AML-193 (cell line): ENCODE measurements at places on chromosomes 5 and 9.

DNA sequence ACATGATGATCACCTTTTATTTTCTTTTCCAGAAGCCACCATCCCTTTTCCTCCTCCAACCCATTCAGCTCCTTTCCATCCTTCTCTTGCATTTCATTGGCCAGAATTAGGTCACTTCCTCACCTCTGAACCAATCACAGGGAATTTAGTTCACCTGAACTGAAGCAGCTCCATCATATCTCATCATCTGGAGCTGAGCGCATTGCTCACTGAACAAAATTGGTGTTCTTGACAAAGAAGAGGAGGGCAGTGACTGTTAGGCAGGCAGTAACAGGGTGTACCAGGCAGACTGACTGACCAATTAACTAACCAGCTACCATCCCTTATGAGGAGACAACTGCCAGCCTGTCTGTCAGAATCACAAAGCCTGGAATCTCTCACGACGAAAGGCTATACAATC is 1.8 kb upstream of the ZNF354A start:
- DNase-seq: no peak

DNA sequence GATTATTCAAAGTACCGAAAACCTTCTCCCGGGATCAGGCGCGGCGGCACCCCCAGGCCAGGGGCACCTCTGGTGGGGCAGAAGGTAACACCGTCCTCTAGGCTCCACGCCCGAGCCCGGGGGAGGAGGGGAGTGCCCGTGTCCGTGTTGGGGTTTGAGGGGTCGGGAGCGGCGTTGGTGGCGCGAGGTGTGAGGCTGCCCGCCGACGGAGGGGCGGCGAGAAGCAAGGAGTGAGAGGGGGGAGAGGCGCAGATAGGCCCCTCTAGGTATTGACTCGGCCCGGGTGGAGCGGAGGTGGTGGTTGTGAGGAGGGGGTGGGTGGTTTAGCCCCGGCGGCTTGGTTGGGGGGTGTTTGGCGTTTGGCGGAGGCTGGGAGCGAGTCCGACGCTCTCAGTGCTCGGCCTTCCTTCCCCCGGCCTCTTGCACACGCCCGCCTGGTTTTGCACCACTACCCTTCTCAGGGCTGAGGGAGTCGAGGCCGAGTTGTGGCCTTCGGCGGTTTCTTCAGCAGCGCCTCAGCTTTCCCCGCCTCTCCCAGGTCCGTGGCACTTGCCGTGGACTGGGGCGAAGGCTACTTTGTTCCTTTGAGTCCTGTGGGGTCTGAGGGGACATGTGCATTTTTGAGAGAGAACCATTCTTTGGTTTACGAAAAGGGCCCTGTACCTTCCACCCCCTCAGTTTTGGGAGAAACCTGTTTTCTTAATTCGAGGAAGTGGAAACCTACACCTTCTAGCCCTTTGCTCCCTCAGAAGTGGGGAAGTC is 450 bp downstream of the GPBP1 start:
- no peak for DNase-seq

DNA sequence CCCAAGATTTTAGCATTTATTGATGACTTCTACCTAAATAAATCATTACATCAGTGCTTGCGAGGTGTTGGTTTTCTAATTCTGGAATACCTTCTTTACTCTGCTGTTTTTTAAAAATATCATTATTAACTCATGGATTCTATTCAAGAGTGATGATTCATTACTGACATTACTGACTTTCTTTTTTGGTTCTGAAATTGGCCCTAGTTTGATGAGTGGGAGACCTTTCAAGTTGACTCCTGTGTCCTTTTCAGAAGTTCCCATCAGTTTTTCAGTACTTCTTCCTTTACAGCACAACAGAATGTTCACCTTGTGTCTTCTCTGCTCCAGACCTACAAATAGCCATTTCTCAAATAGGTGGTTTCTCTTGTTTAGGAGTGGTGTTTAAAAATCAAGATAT is 114.1 kb downstream of the PCSK5 start:
- DNase-seq: no peak

- no peak for DNase-seq
These were observed 19.7 kb downstream of the NDUFS6 start for GRCh38 chr5:1820926-1821325.

DNA sequence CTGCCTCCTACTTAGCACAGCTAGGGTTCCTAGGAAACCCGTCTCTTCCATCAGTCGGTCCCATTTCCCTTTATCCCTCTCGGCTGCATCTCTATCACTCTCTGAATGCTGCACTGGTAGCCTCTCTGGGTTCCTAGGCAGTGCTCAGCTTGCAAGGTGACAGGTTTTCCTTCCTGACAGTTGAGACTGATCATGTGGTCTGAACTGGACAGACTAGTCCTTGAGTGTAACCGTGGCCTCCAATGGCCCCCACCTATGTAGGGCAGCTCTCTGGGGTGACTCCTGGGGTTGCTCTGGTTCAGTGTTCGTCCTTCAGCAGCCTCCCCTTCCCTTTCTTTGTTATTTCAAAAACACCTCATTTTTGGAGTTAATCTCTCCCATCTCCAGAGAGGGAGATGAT is 3.8 kb downstream of the TMEM8B start:
- no peak for DNase-seq

GRCh38 chr9:112541685-112542084 is 55.1 kb downstream of the KIAA1958 start:
- no peak for DNase-seq

- no peak for DNase-seq
These were observed 12.0 kb upstream of the GABRP start for GRCh38 chr5:170771496-170771895.
